Naive thymus-derived CD4-positive, alpha-beta T cell (primary cell): ENCODE measurements at places on chromosomes 12 and 14. TPM values are rescaled to one million over a fixed set of nuclear protein-coding genes. Genes with fewer than 3 reads are reported as not detected.
A peak's percentile ranks its signal among the peaks of the same experiment; 100 is the strongest.

DNA sequence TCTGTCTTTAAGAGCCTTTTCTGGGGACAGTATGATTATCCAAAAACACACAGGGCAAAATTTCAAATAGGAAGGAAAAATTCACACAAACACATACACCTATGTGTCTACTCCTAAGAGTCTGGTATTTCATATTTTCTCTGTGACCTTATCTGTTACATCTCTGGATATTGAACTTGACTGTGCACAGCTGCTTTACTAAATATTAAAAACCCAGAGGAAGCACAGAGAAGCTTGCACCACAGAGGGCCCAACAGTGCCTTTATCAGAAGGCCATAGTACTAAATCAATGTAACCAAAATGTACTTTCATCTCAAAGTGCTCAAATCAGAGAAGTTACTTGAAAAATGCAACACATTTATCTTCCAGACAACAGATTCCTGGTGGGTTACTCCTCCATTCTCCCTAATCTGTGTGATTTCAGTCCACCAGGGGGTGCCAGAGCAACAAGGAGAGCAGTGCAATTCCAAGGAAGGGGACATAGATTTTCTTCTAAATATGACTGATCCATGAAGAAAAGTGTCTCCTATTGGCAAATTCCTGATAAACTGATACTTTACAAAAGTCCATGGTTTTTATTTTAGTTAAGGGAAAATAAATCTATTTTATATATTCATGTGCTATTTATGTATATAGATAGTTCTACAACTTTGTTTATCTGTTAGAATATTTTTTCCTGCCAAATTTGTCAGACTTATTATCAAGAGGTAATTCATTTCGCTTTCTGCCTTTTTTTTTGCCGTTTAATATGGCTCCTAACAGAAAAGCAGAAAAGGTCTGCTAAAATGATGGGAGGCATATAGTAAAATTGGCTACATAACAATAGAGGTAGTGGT, 617.6 kb downstream of the LRFN5 start:
- H3K4me1 ChIP-seq = no peaks in the 10 kb centered on the region
- no peaks in the 10 kb centered on the region for H3K27me3 ChIP-seq
- no peak overlapping the region for H3K4me3 ChIP-seq
- no peak for DNase-seq

DNA sequence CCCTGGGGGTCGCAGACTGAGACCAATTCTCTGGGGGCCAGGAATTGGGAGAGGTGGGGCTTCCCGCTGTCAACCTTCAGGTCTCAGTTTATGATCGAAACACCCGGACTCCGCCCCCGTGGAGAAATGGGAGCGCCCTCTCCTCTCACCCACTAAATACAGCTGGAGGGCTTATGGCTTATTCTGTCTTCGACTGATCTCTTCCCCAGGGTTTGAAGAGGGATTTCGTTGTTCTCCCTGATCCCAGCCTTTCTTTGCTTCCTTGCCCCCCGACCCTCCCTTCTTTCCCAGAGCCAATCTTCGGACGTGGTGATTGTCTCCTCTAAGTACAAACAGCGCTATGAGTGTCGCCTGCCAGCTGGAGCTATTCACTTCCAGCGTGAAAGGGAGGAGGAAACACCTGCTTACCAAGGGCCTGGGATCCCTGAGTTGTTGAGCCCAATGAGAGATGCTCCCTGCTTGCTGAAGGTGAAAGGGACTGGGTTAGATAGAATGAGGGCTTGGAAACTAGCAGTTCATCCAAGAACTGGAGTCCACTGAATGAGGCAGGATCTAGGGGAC, 607 bp downstream of the OS9 start:
- H3K4me1 ChIP-seq = peaks cover 23% of the 10 kb centered on the region
- H3K36me3 ChIP-seq = peaks cover 41% of the 10 kb centered on the region
- H3K4me3 ChIP-seq = peak overlapping the region; percentile 92
- DNase-seq = no peak
- peak overlapping the region; percentile 83 for H3K27ac ChIP-seq

Gene SPIC
- total RNA-seq = not detected

GRCh38 chr14:36438883-36439282, 81.1 kb downstream of the NKX2-1 start:
- no peak overlapping the region for H3K4me3 ChIP-seq
- no peaks in the 10 kb centered on the region for H3K27me3 ChIP-seq
- no peaks in the 10 kb centered on the region for H3K36me3 ChIP-seq
- no peak overlapping the region for H3K27ac ChIP-seq

- DNase-seq = no peak
- H3K27ac ChIP-seq = peak overlapping the region; percentile 98
- H3K27me3 ChIP-seq = no peaks in the 10 kb centered on the region
- no peaks in the 10 kb centered on the region for H3K36me3 ChIP-seq
- peak overlapping the region; percentile 77 for H3K4me3 ChIP-seq
Measured at GRCh38 chr12:96397756-96398423, 2.3 kb downstream of the CDK17 start.

Gene KDM2B
- total RNA-seq = 83.8 TPM

Gene OVCH1
- not detected for total RNA-seq

GRCh38 chr12:58815235-58815634, 105.1 kb downstream of the LRIG3 start:
- H3K4me1 ChIP-seq = no peaks in the 10 kb centered on the region
- DNase-seq = no peak
- H3K27ac ChIP-seq = no peak overlapping the region
- H3K4me3 ChIP-seq = no peak overlapping the region

- H3K4me3 ChIP-seq = no peak overlapping the region
- H3K27ac ChIP-seq = no peak overlapping the region
- DNase-seq = no peak
- no peaks in the 10 kb centered on the region for H3K4me1 ChIP-seq
- H3K36me3 ChIP-seq = no peaks in the 10 kb centered on the region
- no peaks in the 10 kb centered on the region for H3K27me3 ChIP-seq
Measured at GRCh38 chr14:90603841-90604240, 207.0 kb downstream of the CALM1 start.

GRCh38 chr12:64180951-64181350, 41.1 kb downstream of the KICS2 start:
- no peaks in the 10 kb centered on the region for H3K27me3 ChIP-seq
- no peak overlapping the region for H3K4me3 ChIP-seq
- H3K36me3 ChIP-seq = no peaks in the 10 kb centered on the region
- H3K4me1 ChIP-seq = no peaks in the 10 kb centered on the region

Gene SLC17A8
- not detected for total RNA-seq

GRCh38 chr12:11171969-11172675, 1.1 kb downstream of the SMIM10L1 start:
- no peak for DNase-seq
- H3K4me3 ChIP-seq = peak overlapping the region; percentile 74
- H3K27me3 ChIP-seq = no peaks in the 10 kb centered on the region
- peaks cover 36% of the 10 kb centered on the region for H3K4me1 ChIP-seq
- peak overlapping the region; percentile 72 for H3K27ac ChIP-seq

DNA sequence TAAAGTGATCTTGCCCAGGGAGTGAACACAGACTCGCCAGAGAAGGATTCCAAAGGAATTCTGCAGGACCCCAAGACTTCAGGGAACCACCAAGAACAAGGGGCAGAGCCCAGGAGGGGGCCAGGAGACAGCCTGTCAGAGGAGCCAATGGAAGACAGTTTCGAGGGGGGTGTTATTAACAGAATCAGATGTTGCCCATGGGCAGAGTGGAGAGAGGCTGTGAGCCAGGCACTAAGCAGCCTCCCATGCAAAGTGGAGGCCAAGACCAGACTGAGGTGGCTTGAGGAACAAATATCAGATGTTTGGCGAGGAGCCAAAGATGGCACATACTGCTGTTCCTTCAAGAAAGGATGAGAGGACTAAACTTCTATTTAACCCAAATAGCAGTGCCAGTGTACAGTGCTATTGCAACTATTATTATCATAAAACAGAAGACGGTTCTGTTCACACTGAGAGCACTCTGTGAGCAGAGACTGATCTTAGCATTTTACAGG, 12.6 kb downstream of the APPL2 start:
- no peaks in the 10 kb centered on the region for H3K27me3 ChIP-seq
- H3K4me3 ChIP-seq = no peak overlapping the region
- no peak overlapping the region for H3K27ac ChIP-seq

GRCh38 chr12:14952299-14952921, 9.0 kb downstream of the ARHGDIB start:
- H3K27ac ChIP-seq = peak overlapping the region; percentile 96
- H3K27me3 ChIP-seq = no peaks in the 10 kb centered on the region
- DNase-seq = peak; percentile 76
- H3K4me1 ChIP-seq = peaks cover 94% of the 10 kb centered on the region
- peak overlapping the region; percentile 39 for H3K4me3 ChIP-seq

Gene ITGA5
- 147 TPM for total RNA-seq

DNA sequence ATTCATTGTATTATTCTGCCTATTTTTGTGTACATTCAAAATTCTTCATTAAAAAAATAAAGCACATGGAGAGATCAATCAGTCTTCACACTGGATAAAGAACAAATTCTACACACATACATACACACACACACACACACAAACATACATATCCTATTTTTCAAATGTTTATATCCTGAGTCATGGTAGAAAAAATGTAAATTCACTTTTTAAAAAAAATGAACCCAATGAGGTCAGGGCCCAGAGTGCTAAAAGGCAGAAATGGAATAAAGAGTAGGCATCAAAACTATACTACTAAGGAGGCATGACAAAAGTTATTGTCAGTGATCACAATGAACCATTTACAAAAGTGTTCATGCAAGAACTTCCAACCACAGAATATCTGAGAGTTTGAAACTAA, 17.3 kb downstream of the GALC start:
- DNase-seq = no peak
- H3K4me3 ChIP-seq = no peak overlapping the region
- H3K4me1 ChIP-seq = no peaks in the 10 kb centered on the region
- no peaks in the 10 kb centered on the region for H3K27me3 ChIP-seq

GRCh38 chr14:81710232-81710845, 176.7 kb upstream of the SEL1L start:
- DNase-seq = no peak
- no peak overlapping the region for H3K4me3 ChIP-seq
- H3K27ac ChIP-seq = no peak overlapping the region
- H3K4me1 ChIP-seq = no peaks in the 10 kb centered on the region

Gene KRT86
- total RNA-seq = not detected

DNA sequence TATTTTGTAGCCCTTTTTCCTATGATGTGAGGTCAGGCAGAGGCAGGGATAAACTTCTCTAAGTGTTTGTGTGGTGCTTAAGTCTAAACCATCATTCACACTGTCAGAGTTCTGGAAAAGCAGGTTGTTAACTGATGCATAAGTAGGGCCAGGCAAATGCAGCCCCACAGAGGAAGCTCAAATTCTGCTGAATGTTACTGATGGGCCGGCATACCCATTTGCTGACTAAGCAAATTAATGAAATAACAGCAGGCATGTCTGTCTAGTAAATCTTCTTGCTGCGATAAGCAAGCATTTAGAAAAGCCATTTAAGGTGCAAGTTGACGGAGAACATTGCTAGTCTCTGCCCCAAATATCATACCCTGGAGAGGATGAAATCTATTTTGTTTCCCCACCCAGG, 523.2 kb upstream of the CCDC196 start:
- no peaks in the 10 kb centered on the region for H3K27me3 ChIP-seq
- H3K36me3 ChIP-seq = no peaks in the 10 kb centered on the region
- DNase-seq = no peak
- H3K4me1 ChIP-seq = peaks cover 14% of the 10 kb centered on the region
- no peak overlapping the region for H3K4me3 ChIP-seq

GRCh38 chr14:95432144-95433093, 84.0 kb downstream of the SYNE3 start:
- H3K36me3 ChIP-seq = peaks cover 7% of the 10 kb centered on the region
- H3K27me3 ChIP-seq = no peaks in the 10 kb centered on the region
- H3K4me3 ChIP-seq = no peak overlapping the region
- no peak for DNase-seq
- H3K4me1 ChIP-seq = no peaks in the 10 kb centered on the region
- H3K27ac ChIP-seq = no peak overlapping the region

Gene IGF1
- total RNA-seq = 1.5 TPM

GRCh38 chr14:74913986-74914573, 9.0 kb downstream of the RPS6KL1 start:
- no peak overlapping the region for H3K4me3 ChIP-seq
- H3K36me3 ChIP-seq = no peaks in the 10 kb centered on the region
- no peak for DNase-seq
- no peak overlapping the region for H3K27ac ChIP-seq
- H3K27me3 ChIP-seq = no peaks in the 10 kb centered on the region

GRCh38 chr12:60842181-60842580, 1246.4 kb downstream of the SLC16A7 start:
- no peaks in the 10 kb centered on the region for H3K36me3 ChIP-seq
- no peak overlapping the region for H3K4me3 ChIP-seq
- no peaks in the 10 kb centered on the region for H3K27me3 ChIP-seq
- no peak for DNase-seq

Gene AKAP6
- 0.15 and 0.29 TPM in 2 replicates for total RNA-seq

DNA sequence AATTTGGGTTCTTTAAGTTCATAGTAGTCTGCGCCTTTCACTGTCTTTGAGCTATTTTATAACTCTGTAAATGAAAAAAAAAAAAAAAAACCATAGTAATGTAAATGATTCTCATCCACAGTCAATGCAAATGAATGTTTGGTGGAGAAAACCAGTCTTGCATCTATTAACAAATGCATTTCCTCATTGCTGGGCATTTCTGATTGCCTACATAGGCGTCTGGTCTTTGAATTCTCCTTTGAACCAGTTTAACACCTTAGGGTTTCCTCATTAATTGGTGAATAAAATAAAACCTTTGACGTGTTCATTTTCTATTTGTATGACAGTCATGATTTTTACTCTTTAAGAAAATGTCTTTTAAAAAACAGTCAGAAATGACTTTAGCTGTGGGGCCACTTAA, 114.8 kb downstream of the C12orf75 start:
- no peaks in the 10 kb centered on the region for H3K4me1 ChIP-seq
- no peaks in the 10 kb centered on the region for H3K36me3 ChIP-seq
- no peaks in the 10 kb centered on the region for H3K27me3 ChIP-seq
- H3K4me3 ChIP-seq = no peak overlapping the region

Gene RBMS2
- 12.8 TPM for total RNA-seq

GRCh38 chr12:110906083-110906482, 14.3 kb downstream of the MYL2 start:
- no peak overlapping the region for H3K4me3 ChIP-seq
- DNase-seq = no peak
- no peaks in the 10 kb centered on the region for H3K36me3 ChIP-seq
- no peak overlapping the region for H3K27ac ChIP-seq
- no peaks in the 10 kb centered on the region for H3K4me1 ChIP-seq
- no peaks in the 10 kb centered on the region for H3K27me3 ChIP-seq

Gene G2E3
- 28.6 TPM for total RNA-seq

DNA sequence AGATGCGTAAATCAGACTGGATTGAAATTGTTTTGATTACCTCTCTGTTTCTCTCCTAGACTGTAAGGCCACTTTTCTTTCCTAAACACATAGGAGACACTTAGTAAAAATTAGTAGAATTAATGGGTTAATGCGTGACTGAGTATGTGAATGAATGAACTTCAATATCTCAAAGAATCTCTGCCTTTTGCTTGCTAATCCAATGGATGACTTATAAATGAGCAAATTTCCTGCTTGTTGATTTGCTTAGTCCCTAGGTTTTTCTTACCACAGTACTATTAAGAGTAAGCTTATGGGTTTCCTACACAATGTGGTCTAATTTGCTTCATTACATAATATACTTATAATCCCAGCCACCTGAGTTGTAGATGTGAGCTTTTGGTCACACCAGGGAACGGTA, 164.1 kb downstream of the SRGAP1 start:
- H3K36me3 ChIP-seq = no peaks in the 10 kb centered on the region
- H3K4me3 ChIP-seq = no peak overlapping the region
- no peaks in the 10 kb centered on the region for H3K27me3 ChIP-seq
- no peak overlapping the region for H3K27ac ChIP-seq
- no peak for DNase-seq
- no peaks in the 10 kb centered on the region for H3K4me1 ChIP-seq

Gene PLEK2
- 0.36 and 1.1 TPM in 2 replicates for total RNA-seq
